ENCODE measurements at places on chromosomes 7 and 10.

GRCh38 chr10:62665771-62666170, 138.7 kb upstream of the ADO start:
- DNase-seq = no peak

DNA sequence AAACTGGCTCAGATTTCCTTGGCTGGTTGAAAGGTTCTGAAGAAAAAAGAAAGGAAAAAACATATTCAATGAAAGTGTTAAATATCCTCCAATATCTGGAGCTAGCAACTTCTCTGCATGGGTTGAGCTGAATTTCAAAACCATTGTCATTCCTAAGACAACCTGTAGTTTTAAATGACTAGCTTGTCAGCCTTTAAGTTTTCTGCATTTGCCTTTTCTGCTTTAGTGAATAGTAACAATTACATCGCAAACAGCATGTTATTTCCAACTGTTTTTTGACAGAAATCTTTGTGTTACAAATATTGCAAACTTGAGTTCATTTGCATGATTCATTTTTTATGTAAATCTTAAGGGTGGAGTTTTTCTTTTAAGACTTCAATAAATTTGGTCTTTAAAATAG, 852.3 kb upstream of the CELF2 start:
- DNase-seq = no peak

- no peak for DNase-seq
These were observed 41.2 kb upstream of the FGFR2 start for GRCh38 chr10:121639416-121639815.

DNA sequence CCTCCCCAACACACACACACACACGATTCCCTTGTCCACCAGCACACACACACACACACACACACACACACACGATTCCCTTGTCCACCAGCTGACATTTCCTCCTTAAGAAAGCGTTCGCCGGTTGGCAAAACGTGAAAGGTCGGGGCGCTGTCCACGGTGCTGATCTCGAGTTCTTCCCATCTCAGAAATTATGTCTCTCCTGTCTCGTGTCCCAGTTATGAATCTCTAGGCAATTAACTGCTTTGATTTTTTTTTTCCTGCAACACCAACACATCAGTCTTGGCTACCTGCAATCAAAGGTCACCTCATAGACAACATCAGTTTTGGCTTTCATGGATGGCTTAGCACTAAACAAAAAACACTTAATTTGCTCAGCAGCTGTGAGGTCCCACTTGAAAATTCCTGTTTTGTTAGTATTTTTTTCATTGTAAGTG, 1.9 kb downstream of the INA start:
- no peak for DNase-seq

GRCh38 chr7:143205560-143206293, 16.1 kb upstream of the TAS2R40 start:
- DNase-seq = peak; percentile 19

DNA sequence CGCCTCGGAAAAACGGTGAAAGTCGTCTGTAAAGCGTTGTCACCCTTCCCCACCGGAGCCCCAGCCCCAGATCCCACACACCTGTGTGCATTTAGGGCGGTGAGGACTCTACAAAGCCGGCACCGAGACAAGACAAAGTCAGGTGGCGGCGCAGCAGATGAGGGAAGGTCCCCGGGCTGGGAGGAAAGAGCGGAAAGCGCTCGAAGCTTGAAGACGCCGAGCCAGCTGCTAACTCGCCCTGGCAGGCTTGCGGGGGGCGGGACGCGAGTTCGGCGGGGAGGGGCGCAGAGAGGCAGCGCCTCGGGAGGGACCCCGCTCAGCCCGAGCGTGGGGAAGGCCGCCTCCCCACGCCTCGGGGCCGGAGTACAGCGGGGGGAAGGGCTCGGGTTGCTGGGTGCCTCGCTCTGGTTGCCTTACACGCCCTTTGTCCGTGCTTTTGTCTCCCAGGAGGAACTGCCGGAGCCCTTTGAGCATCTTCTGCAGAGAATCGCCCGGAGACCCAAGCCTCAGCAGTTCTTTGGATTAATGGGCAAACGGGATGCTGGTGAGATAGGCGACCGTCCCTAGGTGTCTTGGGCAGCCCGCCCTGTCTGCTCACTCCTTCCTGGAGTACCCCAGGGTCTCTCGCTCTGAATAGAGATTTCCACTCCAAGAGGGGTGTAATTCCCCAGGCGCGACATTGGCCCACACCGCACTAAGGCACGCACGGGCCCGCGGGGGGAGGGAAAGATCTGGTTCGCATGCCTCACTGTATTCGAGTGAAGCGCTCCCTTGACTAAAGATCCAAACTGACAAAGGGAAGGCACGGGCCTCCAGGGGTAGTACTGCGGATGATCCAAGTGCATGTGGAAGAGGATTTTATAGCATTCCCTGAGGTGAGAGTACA, 1.6 kb downstream of the TAC1 start:
- DNase-seq = no peak

DNA sequence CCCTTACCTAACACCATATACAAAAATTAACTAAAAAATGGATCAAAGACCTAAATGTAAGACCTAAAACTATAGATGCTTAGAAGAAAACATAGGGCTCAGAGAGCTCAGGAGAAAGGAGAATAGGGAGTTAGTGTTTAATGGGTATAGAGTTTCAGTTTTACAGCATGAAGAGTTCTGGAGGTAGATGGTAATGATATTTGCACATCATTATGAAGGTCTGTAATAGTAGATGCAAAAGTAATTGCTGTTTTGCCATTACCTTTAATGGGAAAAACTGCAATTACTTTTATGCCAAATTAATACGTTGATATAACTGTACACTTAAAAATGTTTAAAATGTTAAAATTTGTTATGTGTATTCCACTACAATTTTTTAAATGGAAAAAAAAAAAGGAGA, 39.2 kb upstream of the NANOS1 start:
- no peak for DNase-seq

DNA sequence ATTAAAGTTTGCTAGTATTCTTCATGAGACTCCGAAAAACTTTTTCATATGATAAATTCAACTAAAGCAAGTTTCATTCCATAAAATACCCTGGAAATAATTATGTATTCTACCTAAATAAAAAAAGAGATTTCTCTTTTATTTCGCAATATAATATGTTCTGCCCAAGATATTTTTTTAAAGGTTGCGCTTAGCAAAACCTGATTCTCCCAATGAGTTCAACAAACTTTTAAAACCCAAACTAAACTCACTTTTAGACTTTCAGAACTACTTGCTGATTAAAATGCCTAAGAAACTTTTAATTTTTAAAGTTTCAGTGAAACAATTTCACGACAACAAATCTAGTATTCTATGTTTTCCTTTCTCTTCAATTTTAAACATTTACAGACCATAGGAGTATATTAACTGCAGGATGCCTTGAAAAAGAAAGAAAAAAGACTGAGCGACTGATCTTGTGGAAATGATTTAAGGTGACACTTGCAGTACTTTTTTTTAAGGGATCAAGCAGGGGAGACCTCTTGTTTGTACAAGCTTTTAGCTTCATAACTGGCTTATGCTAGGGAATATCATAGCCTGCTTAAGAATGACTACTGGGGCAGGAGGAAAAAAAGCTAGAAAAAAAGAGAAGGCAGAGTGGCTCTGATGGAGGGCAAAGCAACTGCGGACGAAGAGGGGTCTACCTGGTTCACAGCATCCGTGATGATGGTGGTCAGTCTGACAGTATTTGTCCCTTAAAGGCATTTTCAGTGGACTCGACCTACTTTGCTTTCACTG, 1.5 kb downstream of the ZNF800 start:
- no peak for DNase-seq

DNA sequence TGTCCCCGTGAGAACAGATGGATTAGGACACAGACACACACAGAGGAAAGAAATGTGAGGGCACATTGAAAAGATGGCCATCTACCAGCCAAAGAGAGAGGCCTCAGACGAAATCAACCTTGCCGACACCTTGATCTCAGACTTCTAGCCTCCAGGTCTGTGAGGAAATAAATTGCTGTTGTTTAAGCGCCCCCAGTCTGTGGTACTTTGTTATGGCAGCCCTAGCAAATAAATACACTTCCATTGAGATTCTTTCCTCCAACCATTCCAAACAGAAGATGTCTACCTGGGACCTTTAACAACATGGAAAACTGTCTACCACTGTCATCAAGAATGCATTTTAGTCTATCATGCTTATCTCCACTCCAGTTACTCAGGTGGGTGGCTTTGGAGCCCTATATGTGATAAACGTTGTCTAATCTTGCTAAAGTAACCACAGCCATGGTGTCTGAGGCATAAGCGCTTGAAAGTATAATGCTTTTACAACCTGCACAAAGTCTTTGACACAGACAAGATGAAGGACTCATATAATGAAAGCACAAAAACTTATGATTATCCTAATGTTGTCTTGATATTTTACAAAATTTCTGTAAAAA, 244.3 kb downstream of the MTERF1 start:
- no peak for DNase-seq

- no peak for DNase-seq
These were observed 150.4 kb downstream of the CXCL12 start for GRCh38 chr10:44234483-44234875.

DNA sequence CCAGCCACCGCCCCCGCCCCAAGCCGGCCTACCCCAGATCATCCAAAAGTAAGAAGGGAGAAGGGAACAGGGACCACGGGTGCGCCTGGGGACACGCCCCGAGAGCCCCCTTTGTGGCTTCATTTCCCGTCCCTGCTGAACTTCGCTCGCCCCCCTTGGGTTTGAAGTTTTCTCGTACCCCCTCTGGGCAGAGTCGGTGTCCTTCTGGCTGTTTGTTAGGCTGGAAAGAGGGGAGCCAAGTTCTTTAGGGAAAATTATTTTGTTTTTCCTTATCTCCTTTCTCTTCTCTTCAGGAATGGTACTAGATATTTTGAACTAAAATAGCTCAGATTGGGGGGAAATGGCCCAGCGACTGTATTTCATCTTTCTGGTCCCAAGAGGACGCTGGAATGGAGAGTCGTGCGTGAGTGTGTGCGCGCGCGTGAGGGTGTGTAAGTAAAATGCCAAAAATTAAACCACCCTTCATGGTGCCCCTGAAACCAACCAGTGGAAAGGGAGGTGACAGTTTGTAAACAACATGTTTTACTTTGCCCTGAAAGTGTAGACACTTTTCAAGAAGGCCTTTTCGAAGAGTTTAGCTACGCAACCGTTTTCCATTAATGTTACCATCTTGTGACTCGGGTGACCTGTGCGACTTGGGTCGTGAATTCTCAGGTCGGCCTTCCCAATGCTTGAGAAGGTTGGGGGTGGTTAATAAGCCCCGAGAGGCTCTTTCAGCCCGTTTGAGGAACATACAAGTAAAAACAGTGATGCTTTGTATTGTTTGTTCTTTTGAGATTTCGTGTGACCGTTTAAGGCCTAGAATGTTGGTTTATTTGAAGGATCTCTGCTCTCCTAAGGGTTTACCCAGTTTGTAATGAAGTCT, 694 bp downstream of the RBM20 start:
- DNase-seq = no peak

GRCh38 chr7:121530227-121531174, 134.4 kb upstream of the FAM3C start:
- peak; percentile 64 for DNase-seq

DNA sequence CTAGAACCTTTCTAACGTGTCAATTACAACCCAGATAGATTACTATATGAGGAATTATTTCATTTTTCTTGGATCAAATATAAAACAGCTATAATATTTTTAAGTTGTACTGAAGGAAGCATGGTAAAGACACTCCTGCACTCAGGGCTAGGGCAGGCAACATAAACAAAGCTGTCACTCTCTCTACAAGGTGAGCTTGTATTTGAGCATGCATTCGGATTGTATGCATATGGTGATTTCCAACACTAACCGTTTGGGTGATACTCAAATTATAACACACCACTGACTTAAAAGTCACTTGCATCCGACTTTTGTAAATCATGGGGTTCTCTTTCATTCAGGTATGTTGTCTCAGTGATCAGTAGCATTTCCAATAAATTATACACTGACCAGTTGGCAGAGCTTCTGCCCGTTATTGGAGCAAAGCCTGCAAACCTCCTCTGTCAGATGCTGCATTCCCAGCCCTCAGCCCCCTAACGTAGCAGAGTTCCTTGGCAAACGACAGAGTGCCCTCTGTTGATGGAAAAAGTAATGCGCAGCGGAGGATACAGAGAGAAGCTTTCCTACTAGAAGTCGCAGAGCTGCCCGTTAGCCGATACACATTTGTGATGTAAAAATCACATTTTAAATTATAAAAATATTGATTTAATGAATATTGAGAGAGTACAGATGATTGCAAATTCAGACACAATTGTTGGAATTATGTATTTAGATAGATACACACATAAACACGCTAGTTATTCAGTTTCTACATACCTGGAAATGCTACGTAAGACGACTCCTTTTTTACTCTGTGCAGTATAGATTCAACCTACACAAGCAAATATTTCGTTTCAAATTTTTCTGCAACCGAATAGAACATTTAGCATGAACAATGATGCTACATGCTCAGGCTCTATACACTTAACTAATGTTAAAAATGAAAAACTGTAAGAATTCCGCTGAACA, 173.9 kb upstream of the SP4 start:
- DNase-seq = peak; percentile 37

DNA sequence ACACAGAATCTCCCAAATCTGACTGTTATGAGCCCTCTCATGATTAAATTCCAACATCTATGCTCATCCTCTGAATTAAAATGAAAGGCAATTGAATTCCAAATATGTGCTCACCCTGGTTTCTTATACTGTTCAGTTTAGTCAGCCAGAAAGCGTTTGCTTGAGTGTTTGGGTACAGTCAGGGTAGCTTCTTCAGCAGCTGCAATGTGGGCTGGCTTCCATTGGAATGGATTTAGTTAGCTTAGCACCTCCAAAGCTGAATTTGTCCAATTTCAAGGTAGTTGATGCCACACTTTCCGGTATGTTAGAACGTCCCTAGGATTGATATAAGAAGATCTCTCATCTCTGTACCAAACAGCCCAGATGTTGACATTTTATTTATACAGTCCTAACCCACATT, 9.3 kb downstream of the KLHL7 start:
- no peak for DNase-seq

- no peak for DNase-seq
These were observed 56.7 kb downstream of the BMPR1A start for GRCh38 chr10:86813101-86813500.

DNA sequence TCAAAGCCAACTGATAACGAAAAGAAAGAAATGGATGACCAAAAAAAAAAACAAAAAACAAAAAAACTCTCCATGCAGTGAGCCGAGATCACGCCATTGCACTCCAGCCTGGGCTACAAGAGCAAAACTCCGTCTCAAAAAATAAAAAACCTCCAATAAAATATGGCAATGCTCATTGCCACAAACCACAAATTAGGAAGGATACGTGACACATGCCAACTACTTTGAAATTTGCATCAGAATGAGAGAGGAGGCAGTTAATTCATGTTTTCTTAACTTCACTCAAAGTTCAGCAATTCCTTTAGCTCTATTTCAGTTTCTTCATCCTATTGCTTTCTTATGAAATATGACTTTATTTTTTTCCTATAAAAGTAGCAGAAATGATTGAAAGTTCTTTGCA, 398.1 kb upstream of the C7orf33 start:
- no peak for DNase-seq

Measured in CD4-positive, alpha-beta T cell treated with Interleukin-21 for 1 hour (primary cell).